Right renal cortex interstitium (tissue), 3 donors: ENCODE measurements at places on chromosomes 12 and 14.
A peak's percentile ranks its signal among the peaks of the same experiment; 100 is the strongest.

GRCh38 chr12:53577941-53578352 lies 48.2 kb downstream of the ATF7 start:
- no peak for DNase-seq

DNA sequence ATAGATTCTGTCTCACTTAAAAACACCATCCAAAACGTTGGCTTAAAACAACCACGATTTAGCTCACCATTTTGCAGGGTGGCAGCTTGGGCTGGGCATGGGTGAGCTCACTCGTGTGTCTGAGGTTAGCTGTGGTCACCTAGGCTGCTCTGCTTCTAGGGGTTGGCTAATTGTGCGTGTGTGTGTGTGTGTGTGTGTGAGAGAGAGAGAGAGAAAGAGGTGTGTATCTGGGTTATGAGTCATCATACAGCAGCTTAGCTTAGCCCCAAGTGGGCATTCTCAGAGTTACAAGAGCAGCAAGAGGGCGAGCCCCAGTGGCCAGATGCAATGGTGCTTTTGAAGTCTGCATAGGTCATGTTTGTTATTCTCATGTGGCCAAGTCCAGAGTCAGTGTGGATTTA lies 6.0 kb downstream of the FBXW8 start:
- no peak for DNase-seq

DNA sequence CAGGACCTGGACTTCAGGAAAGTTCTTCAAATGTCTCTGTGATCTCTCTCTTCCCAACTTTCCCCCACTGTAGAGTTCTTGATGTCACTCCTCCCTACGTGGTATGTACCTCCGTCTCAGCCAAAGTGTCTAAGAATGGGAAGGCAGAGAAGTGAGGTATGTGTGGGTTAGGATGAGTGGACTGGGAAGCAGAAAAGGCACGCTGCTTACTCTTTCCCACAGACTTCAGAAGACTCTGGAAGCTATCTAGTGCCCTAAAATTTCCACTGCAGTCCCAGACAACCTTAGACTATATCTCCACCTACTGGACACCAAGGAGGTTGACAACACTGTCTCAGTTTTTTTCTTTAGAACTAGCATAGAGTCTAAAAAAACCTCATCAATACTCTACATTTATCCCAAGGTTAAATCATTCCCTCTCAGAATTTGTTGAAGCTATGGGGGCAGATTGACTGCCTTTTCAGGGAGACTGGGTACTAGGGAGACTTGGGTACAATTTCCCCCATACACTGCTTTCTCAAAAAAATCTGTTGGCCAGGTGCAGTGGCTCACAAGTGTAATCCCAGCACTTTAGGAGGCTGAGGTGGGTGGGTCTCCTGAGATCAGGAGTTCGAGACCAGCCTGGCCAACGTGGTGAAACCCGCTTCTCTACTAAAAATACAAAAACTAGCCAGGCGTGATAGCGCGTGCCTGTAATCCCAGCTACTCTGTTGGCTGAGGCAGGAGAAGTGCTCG lies 20.6 kb upstream of the ITGA5 start:
- DNase-seq, result no peak

- no peak for DNase-seq
Measured at GRCh38 chr14:94601884-94602391, 10.3 kb upstream of the SERPINA3 start.

GRCh38 chr14:81565441-81566290 lies 32.0 kb upstream of the SEL1L start:
- peak; percentile 27 for DNase-seq

GRCh38 chr12:42255866-42256261 lies 17.8 kb upstream of the YAF2 start:
- no peak for DNase-seq

GRCh38 chr12:108386709-108387360 lies 47.7 kb upstream of the CMKLR1 start:
- DNase-seq, result no peak

DNA sequence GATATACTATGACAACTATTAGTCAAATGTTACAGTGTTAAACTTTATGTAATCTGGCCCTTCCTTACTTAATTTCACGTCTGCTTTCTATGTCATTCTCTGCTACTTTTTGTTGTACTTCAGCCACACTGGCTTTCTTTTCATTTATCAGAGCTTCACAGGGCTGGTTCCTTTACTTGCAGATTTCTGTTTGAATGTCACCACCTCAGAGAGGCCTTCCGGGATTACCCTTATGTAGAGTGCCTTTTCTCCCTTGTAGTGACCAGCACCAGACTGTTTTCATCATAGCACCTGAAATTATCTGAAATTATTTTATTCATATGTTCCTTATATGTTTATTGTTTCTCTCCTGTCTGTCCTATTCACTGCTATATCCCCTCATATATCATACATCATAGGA lies 75.4 kb downstream of the TAOK3 start:
- DNase-seq, result no peak

DNA sequence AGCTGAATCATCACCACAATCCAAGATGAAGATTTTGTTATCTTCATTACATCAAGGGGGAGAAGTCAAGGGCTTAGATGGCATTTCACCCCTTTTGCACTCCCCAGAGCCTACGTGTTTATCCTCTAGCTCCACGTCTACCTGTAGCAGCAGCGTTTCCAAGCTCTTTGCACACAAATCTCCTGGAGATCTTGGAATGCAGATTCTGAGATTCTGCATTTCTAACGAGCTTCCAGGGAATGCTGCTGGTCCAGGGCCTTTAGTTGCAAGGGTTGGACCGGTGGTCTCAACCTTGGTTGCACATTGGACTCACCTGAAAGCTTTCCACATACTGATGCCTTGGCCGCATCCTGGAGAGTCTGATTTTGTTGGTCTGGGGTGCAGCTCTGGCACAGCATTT lies 49.5 kb upstream of the STON2 start:
- no peak for DNase-seq

- DNase-seq, result no peak
Measured at GRCh38 chr12:6367969-6368892, 7.1 kb downstream of the SCNN1A start.

GRCh38 chr12:51118706-51119105 lies 35.3 kb upstream of the CSRNP2 start:
- DNase-seq, result no peak
